Tongue (tissue), 3 donors: ENCODE measurements at places on chromosomes 4 and X. TPM values are rescaled to one million over a fixed set of nuclear protein-coding genes. Genes with fewer than 3 reads are reported as not detected.

The ZCCHC18 gene
- 1.2 TPM for total RNA-seq

DNA sequence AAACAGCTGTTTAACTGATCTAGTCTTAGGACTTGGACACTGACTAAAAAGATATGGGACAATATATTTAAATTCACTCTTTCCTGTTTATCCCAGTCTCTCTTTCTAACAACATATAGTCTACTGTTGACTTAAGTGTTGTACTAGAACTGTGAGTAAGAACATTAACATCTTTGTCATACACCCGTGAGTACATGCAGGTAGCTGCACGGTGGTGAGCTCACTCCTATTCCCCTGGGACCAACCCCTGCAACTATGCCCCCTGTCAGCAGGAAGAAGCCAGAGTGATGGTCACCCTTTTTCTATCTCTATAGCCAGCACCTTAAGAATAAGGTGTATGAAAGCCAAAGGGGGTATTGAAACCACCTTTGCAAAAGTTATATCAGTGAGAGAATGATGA is 17.6 kb downstream of the TBL1X start:
- no peak for DNase-seq

DNA sequence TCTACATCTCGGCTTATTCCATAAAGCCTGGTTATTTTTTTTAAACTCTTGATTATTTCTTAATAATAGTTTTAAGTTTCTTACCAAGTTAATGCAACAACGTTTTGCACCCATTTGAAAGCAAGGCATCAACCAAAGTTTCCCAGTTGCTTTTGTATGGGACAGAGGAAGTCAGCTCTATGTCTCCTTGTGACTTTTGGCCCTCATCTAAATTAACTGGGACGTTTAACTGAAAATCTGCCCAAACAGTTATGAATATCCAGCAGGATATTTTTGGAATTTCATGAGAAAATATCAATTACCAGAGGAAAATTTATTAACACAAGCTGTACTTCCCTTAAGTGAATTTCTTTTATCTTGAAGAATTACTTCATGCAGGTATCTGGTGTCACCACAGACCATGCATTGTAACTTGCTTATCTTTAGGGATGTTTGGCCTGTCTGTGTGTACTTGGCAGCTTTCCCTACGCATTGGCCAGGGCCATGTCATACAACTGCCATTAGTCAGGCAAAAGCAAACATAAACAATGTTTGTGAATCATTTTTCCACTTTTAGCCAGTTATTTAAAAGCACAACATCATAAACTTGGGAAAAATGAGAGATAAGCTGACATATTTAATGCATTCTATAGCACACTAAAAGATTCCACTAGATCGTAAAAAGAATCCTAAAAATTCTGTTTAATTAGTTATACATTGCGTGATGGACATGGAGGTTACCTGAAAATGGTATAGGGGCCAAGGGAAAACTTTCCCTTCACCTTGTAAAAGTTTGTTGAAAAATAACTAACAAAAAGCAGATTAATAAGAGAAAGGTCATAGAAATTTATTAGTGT is 101.4 kb upstream of the PDE5A start:
- no peak for DNase-seq

- DNase-seq, result no peak
These were observed 74.6 kb upstream of the STOX2 start for GRCh38 chr4:183830438-183830985.

DNA sequence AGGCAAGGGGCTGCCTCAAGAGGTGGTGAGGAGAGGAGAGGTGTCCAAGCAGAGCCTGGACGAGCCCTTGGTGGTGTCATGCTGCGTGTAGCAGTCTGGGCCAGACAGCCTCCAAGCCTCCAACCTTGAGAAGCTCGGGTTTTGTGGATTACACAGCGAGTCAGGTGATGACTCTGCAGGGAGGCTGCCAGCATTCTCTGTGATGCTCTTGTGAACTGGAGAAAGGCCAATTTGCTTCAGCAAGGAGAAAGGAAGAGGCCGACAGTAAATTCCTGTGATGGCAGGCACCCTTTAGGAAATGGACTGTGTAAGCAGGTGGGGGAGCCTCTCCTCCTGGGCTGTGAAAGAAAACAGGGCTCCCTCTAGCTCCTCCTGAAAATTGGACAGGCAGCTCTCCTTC is 36.0 kb upstream of the CD99L2 start:
- no peak for DNase-seq
